ENCODE measurements at places on chromosomes 1 and 21.

DNA sequence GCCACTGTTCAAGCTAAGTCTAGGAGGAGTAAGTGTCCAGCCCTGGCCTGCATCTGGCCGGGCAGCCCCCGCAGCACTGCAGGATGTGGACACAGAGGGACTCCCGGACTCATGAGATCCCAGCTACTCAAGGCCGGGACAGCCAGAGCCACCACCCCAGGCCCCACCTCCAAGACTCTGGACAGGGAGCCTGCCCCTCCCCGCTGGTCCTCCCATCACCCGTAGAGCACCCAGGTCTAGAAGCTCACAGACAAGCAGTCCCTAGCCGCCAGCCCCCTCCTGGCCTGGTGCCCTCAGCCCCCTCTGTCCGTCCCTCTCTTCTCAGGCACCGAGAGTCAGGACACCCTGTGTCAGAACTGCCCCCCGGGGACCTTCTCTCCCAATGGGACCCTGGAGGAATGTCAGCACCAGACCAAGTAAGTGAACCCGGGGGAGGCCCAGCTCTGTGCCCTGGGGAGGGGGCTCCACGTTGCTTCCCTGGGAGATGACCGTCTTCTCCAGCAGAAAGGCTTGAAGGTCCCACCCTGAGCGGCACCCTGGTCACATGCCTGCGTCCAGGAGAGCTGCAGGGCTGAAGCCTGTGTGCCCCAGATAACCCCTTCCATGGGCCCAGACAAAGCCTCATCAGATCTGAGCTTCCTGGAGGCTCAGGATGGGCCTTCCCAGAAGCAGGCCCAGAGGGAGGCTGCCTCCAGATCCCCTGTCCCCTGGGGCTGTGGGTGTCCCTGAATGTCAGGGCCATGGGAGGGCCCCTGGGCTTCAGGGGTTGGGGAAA, 4.3 kb downstream of the TNFRSF14 start:
- DNase-seq, result no peak

DNA sequence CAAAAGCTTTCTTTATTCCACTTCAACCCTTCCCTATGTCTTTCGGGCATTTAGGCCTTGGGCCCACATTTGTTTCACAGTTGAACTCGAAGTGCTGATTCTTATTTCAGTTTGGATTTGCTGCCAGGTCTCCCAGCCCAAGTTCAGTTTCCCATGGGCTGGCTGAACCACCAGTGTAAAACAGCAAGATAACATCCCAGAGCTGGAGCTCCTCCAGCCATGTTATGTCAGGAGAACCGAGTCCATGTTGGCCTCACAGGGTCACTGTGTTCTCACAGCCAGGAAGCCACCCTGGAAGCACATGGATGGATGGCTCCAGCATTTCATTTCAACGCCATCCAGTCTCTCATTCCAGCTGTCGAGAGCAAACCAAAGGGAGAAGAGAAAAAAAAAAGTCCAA, 45.2 kb upstream of the RXRG start:
- no peak for DNase-seq

- no peak for DNase-seq
These were observed 15.6 kb upstream of the CSF1 start for GRCh38 chr1:109894823-109895719.

DNA sequence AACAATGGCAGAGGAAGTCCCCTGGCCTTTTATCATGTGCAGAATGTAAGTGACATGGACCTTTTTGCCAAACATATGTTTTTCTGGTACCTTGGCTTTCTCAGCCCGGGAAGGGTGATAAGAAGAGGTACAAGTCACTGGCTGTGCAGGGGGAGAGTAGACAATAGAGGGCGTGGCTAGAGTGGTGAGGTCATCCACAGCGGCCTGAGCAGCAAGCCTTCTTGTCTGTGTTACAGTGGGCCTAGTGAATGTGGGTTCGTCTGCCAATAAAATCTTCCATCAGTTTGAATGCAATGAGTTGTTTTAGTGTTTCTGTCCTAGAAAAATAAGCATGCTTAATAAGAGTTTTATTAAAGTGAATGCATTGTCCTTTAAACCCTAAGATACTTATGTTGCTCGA, 59.0 kb upstream of the PGD start:
- DNase-seq, result no peak

DNA sequence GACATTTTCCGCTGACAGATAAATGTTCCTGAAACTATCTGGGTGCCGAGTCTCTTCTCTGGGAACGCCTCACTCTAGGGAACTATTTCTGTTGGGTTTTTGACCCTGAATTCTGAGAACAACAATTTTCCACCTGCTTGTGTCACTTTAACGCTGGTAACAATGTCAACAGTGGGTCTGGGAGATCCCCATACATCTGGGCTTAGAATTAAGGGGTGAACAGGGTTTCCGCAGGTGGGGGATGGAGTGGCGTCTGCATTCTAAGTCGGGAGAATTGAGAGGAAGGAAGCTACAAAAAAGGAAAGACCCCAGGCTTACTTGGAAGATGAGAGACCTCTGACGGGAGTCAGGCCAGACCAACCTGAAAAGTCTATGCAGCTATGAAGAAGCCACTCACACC, 8.7 kb downstream of the CD247 start:
- no peak for DNase-seq

DNA sequence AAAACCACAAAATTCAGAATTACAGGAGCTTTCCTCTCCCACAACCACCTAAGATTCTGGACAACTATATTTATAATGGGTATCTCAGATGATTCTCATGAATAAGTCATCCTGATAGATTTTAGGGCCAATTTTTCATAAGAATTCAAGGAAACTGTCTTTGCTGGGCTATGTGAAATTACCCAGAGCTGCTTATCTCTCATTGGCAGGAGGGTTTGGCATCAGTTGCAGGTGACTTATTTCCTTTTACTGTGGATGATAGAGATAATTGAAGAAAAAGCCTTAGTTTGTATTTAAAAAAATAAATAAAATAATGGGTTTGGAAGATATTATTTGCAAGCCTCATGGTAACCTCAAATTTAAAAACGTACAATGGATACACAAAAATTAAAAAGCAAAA, 38.2 kb upstream of the WDR26 start:
- DNase-seq, result no peak

DNA sequence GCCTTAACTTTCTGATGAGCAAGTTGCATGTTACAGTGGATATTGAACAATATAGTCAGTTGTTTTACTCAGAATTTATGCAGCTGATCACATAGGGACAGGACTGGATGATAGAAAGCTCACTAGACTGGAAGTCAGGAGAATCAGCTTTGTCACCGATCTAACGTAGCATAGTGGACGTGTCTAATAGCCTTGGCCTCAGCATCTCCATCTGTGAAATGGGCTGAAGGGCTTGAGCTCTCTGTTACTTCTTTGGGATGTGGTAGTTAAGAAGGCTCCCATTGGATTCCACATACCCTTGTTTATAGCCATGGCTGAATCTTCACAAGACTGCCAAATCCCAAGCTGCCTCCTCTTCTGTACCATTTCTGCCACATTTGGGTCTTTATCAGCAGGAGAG, 190.6 kb downstream of the GRIK1 start:
- DNase-seq, result no peak

GRCh38 chr1:30888391-30888790, 20.2 kb downstream of the SDC3 start:
- no peak for DNase-seq

DNA sequence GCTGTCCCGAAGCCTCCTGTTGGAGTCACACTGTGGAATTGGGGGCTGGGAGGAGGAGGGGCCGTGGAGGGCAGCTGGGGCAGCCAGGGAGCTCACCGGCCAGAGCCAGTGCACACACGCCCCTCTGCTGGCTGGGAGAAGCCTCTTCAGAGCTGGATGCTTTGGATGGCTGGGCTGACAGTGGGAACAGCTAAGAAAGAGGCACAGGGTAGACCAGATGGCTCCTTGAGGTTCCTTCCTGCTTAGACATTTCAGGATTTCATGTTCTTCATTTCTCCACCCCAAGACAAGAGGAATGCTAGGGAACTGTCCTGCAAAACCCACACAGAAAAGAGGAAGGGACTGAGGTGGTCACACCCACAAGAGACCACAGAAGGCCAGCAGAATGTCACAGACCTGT, 254.8 kb upstream of the VAMP3 start:
- DNase-seq, result no peak

GRCh38 chr1:109816175-109816811, 52.6 kb upstream of the EPS8L3 start:
- DNase-seq, result no peak

DNA sequence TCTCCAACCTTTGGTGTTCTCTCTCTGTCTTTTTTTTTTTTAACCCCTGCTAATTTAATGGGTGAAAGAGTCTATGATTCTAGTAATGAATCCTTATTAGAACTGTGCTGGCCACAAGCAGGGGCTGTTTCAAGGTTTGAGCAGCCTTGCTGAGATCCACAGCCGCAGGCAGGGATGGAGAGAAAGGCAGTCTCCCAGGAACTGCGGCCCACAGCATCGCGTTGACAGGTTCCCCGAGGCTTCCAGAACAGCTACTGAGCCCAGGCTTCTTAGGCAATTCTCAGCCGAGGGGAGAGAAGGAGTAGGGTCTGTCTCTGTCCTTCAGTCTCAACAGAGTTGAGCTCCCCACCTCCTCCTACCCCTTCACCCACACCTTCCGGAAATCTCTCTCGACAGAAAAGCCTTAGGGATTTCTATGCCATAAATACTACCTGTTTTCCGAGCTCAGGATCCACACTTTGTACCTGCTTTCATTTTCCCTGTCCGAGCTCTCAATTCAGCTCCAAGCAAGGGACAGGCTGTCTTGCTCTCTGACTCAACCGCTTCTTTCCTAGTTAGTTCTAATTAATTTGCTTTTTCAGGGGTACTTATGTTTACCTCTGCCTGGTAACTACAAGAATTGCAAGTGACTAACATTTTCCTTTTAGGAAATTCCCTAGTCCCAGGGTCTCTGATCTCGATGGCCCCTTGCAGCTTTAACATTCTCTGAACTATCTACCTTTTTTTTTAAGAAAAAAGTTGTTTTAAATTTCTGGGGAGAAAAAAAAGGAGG, 6.7 kb upstream of the CASZ1 start:
- DNase-seq, result no peak

DNA sequence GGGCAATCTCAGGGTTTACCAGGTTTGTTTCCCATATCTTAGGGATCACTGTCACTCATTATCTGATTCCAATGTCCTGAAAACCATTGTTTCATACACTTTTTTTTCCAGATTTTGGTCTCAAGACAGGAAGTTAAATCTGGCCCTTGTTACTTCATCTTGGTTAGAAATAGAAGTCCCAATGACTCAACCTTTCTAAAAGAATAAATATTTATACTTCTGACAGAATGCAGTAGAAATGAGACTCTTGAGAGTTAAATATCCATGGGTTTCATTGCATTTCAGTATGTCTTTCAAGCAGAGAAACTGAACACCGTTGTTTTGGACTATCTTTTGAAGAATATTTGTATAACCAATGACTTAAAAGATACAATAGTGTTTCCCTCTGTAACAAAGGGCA, 19.8 kb upstream of the VCAM1 start:
- no peak for DNase-seq

DNA sequence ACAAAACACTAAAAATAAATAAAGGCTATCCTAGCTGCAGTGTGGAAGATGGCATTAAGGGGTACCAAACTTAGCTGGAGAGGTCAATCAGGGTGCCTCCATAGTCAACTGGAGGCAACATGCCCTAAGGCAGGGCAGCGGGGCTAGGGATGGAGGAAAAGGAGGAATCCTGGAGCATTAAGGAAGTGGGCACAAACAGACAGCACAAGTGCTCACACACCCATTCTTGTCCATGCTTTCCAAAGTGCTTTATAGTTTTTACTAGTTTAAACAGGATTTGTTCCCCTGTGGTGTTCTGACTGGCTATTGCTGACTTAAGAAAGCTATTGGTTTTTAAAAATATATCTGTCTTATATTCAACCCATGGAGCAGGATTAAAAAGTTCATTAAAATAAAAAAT, 33.3 kb downstream of the TCEANC2 start:
- DNase-seq, result no peak

- DNase-seq, result peak; percentile 17
These were observed 11.1 kb upstream of the ARHGEF2 start for GRCh38 chr1:155989242-155990004.

DNA sequence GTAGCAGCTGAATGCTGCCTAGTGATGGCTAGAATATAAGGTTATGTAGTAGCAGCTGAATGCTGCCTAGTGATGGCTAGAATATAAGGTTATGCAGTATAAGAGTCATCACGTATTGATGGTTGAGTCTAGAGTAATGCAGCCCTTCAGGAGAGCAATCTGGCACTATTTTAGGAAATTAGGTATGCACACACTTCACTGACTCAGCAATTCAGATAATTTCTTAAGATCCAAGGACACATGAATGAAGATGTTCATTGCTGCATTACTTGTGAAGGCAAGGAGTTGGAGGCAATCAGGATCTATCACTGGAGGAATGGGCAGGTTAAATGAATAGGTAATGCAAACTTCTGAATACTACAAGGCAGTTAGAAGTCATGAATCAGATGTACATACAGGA, 13.6 kb downstream of the LTN1 start:
- DNase-seq, result no peak

- DNase-seq, result no peak
These were observed 312.0 kb upstream of the TMPRSS15 start for GRCh38 chr21:18715606-18716005.

DNA sequence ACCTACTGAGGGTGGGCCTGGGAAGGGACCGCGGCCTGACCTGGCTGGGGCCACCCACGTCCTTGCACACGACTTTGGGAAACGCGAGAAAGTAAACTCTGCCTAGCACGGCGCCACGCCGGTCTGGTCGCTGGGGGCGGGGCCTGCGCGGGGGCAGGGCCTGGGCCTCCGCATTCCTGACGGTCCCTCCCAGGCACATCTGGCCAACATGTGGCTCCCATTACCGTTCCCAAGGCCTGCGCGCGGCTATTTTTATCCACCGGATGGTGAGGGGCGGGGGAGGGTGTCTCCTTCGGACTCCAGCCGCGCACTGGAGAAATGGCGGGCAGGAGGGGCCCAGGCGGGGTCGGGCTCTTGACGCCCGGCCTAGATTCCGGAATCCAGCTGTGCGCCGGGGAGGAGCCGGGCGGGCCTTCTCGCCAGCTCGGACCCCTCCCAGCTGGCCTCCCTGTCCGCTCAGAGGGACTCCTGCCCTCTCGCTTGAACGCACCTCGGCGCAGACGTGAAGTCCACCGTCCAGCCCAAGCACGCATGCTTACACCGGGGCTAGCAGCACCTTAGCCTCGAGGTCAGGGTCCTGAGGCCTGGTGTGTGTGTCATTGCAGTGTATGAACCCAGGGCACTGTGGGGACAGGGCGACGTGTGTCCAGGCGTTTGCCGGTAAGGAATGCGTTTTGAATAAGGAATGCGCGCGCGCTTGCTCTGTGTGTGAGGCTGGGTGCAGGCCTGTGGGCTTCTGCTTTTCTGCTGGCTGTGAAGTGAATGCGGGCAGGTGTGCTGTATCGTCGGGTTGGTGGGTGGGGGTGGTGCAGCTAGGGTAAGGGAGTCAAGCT, 2.1 kb downstream of the EVA1B start:
- DNase-seq, result no peak

- DNase-seq, result no peak
These were observed 1.0 kb downstream of the RD3 start for GRCh38 chr1:211490821-211491415.

DNA sequence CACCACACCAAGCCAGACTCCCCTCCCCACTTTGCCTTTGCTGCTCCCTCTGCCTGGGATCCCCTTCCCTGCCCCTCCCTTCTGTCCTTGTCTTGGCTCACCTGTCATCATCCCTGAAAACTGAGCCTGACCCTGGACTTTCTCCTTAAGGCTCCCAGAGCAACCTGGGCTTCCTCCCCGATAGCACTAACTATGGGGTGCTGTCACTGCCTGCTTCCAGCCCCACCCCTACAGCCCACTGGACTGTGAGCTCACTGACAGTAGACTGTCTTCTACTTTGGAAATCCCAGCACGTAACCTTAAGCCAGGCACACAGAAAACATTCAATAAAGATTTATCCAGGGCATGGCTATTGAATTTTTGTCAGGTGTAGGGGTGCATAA, 9.5 kb upstream of the CSF1 start:
- DNase-seq, result no peak

Measured in NCI-H2171 (cell line).